Mammary epithelial cell (primary cell): ENCODE measurements at places on chromosomes 7 and 10. TPM values are rescaled to one million over a fixed set of nuclear protein-coding genes. Genes with fewer than 3 reads are reported as not detected.
A peak's percentile ranks its signal among the peaks of the same experiment; 100 is the strongest.

The CALCR gene
- polyA plus RNA-seq, result not detected

DNA sequence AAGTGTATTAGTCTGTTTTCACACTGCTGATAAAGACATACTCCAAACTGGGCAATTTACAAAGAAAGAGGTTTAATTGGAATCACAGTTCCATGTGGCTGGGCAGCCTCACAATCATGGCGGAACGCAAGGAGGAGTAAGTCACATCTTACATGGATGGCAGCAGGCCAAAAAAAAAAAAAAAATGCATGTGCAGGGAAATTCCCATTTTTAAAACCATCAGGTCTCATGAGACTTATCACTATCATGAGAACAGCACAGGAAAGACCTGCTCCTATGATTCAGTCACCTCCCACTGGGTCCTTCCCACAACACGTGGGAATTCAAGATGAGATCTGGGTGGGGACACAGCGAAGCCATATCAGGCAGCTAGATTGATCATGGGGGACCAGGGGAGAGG is 136.8 kb downstream of the EXOC4 start:
- DNase-seq, result no peak

The OR2A5 gene
- polyA plus RNA-seq, result not detected

DNA sequence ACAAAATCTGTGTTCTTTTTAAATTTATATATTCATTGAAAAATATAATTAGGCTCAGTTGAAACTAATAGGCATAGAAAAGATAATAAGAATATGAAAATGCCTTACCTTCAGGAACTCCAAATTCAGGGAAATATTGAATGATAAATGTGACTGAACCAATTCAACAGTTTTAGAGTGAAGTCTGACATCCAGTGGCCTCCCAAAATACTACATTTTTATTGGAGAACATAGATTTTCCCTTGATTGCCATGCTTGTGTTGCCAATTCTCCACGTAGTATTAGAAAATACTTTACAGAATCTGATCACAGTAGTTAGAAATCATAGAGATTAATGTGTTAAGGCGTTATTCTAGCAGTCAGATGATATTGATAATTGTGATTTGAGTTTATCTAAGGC is 1246.7 kb downstream of the GATA3 start:
- peak; percentile 4 for DNase-seq

GRCh38 chr10:34641913-34642558 is 173.1 kb downstream of the PARD3 start:
- DNase-seq, result no peak

GRCh38 chr7:36606976-36607720 is 117.1 kb downstream of the AOAH start:
- DNase-seq, result no peak

The EVX1 gene
- polyA plus RNA-seq, result not detected

DNA sequence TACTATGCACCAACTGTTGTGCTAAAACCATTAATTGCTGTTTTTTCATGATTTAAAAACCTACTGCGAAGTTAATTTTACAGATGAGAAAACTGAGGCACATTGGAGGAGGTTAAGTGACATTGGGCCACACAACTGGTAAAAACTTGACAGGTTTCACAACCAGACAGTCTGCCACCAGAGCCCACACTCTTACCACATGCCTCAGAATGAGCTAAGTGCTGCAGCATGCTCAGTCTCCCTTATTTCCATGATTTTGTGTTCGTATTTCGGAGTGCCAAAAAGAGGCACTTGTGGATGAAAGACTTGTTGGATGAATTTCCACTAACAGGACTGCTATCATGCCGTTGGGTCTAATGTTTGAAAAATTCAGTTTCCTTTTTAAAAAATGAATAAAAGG is 77.4 kb downstream of the PCLO start:
- no peak for DNase-seq

The TBRG4 gene
- 90.6 TPM for polyA plus RNA-seq

The ACSM6 gene
- not detected for polyA plus RNA-seq

- DNase-seq, result no peak
Measured at GRCh38 chr10:19531324-19531723, 284.9 kb upstream of the PLXDC2 start.

DNA sequence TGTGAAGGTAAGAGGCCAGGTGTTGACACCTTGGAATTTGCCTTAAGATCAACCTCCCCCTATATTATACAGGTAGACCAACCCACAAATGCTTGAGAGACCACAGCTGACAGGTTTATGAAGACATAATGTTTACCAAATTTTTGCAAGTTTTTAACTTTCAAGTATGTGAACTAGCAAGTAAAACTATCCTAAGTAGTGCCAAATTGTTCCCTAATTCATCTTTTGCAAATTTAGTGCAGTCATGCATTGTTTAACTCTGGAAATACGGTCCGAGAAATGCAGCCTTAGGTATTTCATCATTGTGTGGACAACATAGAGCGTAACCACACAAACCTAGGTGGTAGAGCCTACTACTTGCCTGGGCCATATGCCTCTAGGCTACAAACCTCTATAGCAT is 10.7 kb downstream of the UPP1 start:
- no peak for DNase-seq

GRCh38 chr7:31014826-31015225 is 37.3 kb upstream of the ADCYAP1R1 start:
- DNase-seq, result no peak
